ENCODE measurements at places on chromosomes 13 and 19. TPM values are rescaled to one million over a fixed set of nuclear protein-coding genes. Genes with fewer than 3 reads are reported as not detected.

Gene LILRB4
- total RNA-seq, result not detected

Gene ATXN8OS
- not detected for total RNA-seq

Gene CALM3
- 342 TPM for total RNA-seq

Gene AKT1S1
- 13.5 TPM for total RNA-seq

Gene PRTN3
- total RNA-seq, result not detected

Gene ZNF728
- 0.18 TPM for total RNA-seq

Gene HPN
- total RNA-seq, result not detected

Gene PPM1N
- 0.46 TPM for total RNA-seq

Gene FOXO1
- 6.6 TPM for total RNA-seq

Gene PLIN4
- not detected for total RNA-seq

Gene IL27RA
- 14.1 TPM for total RNA-seq

Gene SCAF1
- total RNA-seq, result 40.9 TPM

Gene SYNGR4
- not detected for total RNA-seq

Gene LILRA5
- total RNA-seq, result not detected

Gene LIM2
- total RNA-seq, result not detected

Gene MBD3L3
- not detected for total RNA-seq

Gene DENND1C
- not detected for total RNA-seq

Gene ARHGAP45
- total RNA-seq, result 0.97 TPM

Gene SHISA2
- 0.09 TPM for total RNA-seq

Gene HIF3A
- total RNA-seq, result 2.4 TPM

Gene SYT5
- total RNA-seq, result not detected

Gene CALR3
- total RNA-seq, result 0.09 TPM

Gene GNA15
- total RNA-seq, result under 0.01 TPM

Data from smooth muscle cell of the umbilical artery (primary cell).